ENCODE measurements at places on chromosomes 7 and 10.

DNA sequence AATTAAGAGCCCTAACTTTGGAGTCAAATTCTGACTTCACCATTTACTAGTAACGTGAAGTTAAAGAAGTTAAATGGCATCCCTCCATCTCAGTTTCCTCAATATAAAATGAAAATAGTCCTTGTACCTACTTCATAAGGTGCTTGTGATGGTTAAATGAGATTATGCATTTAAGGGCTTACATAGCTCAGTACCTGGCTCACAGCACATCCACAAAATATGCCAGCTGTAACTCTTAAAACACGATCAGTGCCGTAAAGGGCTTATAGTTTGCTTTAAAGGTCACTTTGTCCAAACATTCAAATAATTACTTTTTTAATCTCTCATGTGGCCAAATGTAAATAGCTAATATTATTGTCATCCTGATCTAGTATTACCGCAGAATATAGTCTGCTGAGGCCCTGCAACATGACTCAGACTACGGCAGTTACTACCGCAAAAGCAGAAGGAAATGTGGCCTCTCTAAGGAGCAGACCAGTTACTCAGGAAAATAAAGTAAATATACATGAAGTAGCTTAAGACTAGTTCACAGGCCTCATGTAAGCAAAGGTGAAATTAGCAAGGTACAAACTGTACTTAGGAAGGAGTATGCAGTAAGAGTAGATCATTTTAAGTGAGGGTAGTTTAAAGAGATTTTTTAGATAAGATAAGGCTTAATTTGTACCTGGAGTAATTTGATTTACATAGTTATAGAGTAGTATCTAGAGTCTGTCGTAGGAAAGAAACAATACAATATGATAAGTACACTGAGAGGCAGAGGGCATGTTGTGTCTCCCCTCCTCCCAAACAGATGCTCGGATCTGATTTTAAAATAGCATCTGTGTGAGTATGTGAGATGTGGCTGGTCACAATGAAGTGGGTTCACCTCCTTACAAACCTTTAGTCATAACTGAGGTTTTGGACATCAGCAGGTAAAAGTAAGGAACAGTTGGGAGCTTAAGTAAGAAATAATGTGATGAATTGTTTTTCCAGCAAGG is 13.1 kb downstream of the CASP2 start:
- peak; percentile 55 for DNase-seq

DNA sequence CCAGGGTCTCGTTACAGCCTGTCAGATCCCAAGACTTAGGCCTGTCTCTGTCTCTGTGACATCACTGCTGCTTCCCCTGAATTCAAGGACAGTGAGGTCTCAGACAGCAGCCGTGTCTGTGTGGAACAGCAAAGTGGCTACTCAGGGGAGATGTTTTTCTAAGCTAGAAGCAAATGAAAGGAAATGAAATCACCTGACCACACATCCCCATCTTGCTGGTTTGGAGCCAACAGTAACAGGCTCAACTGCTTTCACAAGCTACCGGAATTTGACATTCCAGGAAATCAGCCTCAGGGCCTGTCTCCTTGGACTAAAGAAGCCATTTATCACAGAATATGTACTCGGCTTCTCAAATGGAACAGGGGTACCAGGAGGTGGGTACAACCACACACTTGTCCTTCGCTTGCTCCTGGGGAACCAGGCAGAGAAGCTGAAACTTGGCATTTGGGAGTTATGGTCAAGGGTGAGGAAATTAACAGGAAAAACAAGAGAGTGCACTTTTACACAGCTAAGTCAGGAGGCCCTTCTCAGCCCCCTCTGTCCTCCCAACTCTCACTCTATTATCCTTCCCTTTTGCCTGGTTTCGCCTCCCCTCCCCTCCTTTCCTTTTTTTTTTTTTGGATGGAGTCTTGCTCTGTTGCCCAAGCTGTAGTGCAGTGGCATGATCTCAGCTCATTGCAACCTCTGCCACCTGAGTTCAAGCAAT is 73.2 kb downstream of the SPDYE5 start:
- DNase-seq, result peak; percentile 92

DNA sequence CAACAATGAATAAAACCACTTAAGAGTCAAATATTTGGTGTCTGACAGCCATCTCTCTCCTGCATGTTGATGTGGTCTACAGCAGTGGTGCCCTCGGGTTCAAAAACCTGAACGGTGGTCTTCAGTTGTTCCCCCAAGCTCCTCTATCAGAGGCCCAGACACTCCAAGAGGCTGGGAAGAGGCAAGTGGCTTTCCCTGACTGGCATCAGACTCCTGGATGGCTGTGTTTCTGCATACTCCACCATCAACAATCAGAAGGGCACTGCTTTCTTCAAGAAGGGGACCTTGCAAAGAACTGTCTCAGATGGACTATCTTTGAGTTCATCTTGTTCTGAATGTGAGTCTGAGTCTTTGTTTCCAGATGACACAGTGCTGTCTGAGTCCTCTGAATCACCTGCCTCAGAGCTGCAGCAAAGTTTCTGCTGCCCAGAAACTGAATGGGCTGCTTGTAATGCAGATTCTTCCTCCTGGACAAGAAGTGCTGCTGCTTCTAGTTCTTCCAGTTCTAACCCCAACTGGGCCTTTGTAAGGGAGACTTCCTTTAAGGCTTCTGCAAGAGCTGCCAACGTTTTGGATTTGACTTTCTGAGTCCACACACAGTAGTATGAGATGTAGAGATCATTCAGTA is 5.9 kb upstream of the SGMS1 start:
- DNase-seq, result no peak

DNA sequence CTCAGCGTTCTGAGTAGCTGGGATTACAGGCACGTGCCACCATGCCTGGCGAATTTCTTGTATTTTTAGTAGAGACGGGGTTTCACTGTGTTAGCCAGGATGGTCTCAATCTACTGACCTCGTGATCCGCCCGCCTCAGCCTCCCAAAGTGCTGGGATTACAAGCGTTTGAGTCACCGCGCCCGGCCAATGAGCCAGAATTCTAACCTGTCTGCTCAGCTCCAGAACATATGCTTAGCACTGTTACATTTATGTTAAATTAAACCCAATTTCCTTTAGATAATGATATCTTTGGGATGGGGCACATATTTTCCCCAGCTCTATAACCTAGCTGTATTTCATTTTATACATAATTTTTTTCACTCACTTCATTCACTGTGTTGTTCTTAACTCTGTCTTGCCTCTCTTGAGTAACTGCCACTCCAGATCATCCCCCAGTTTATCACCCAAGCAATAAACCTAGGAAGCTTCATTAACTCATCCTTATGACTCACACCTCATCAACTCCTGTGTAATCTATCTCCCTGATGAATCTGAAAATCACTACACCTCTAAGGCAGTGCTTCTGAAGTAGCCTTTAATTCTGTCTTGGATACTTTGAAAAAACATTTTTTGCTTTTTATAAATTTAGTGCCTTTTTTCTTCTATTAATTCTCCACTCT is 559.7 kb upstream of the ZWINT start:
- no peak for DNase-seq

DNA sequence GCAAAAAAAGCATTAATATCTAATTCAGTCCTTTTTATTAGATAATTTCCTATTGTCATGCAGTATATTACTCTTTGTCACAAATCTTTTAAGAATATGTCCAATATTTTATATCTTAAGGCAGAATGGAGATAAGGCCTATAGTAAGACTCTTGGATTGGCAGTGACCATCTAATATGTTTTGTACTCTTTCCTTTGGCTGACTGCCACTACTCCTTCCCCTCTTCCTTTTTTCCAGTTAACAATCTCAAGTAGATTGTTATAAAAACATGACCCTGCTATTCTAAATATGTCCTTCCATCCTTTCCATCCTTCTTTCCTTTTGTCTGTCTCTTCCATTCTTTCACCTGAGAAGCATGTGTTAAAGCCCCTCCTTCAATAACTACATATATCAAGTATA is 92.8 kb upstream of the TMEM168 start:
- DNase-seq, result no peak

DNA sequence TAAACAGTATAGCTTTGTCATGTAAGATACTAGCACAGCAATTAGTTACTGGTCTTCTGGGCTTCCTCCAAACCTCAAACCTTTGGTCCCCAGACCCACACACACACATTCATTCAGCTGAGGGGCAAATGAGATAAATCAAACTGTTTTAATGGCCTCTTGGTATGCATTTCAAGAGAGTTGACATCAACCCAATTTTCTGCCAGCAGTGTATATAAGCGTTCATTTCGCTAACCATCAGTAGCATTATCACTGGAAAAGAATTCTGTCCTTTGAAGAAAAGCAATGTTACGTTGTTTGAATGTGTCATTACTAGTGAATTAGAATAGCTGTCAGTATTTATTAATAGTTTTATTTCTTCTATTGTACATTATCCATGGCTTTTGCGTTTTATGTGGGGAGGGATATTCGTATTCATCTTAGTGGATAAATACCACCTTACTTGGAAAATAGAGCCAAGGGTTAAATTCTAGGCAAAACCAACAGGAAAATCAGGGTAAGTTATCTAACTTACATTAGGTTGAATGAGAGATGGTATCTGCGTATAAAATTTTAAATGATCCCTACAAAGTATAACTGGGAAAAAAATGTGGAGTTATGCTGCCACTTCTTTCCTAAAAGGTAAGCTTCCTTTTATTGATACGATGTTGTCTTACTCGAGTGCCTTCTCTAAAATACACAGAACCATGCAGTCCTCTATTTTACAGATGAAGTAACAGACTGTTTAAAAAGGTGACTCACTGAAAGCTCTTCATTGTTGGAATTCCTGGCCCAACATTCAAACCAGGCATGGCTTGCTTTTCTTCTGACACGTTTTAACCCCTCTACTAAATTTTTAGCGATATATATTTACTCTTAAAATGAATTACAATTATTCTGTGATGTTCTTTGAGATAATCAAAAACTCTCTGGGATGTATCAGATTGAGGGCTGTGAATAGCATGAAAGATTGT is 2.0 kb upstream of the ZMYND11 start:
- DNase-seq, result peak; percentile 90

DNA sequence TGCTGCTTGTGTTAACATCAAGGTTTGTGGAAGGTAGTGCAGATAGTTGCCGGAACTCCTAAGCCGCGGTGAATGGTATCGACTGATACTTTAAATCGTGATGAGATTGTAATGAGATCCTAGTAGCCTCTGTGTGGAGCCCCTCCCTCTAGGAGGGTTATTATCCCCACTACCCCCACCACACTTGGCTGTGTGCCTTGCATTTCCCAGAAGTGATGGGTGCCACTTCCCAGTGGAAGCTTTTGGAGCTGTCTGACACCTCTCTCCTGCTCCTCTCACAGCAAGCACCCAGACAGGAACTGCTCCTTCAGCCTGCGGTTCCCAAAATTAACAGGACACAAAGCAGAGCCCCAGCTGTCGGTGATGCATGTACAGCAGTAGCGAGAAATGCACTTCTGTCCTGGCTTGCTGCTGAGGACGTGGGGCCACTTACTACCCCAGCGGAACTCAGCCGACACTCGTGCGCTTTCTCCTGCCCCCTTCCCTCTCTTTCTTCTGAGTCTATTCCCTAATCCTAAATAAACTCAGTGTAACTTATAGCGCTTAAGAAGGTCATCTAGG is 52.5 kb downstream of the PRKAG2 start:
- no peak for DNase-seq
